CD4-positive, alpha-beta T cell treated with Interleukin-17A for 4 hours (primary cell): ENCODE measurements at places on chromosomes 6 and 20.

GRCh38 chr6:132410830-132411229 lies 9.6 kb upstream of the MOXD1 start:
- DNase-seq, result no peak

DNA sequence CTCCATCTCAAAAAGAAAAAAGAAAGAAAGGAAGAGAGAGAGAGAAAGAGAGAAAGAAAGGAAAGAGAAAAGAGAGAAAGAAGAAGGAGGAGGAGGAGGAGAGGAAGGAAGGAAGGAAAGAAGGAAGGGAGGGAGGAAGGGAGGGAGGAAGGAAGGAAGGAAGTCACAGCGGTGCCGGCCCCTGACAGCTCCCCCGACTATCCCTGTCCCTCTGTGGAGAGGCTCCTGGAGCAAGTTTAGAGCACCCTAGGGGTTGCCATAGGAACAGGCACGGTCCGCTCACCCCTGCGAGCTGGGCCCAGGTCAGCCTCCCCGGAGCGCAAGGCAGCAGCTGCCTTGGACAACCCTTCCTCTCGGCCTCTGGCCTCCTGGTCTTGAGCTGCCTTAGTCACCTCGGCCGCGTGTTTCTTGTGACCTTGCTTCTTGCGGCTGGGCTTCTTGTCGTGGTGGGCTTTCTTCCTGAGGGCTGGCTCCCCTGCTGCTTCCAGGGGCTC lies 6.8 kb downstream of the BNIP5 start:
- DNase-seq, result no peak

- DNase-seq, result no peak
Observed at GRCh38 chr6:62808565-62809293, 402.5 kb upstream of the FKBP1C start.

- no peak for DNase-seq
Observed at GRCh38 chr20:3545401-3545925, 74.6 kb downstream of the ATRN start.

- no peak for DNase-seq
Observed at GRCh38 chr20:36493801-36494114, 47.6 kb upstream of the MYL9 start.

GRCh38 chr6:21560249-21560648 lies 33.3 kb upstream of the SOX4 start:
- DNase-seq, result no peak

DNA sequence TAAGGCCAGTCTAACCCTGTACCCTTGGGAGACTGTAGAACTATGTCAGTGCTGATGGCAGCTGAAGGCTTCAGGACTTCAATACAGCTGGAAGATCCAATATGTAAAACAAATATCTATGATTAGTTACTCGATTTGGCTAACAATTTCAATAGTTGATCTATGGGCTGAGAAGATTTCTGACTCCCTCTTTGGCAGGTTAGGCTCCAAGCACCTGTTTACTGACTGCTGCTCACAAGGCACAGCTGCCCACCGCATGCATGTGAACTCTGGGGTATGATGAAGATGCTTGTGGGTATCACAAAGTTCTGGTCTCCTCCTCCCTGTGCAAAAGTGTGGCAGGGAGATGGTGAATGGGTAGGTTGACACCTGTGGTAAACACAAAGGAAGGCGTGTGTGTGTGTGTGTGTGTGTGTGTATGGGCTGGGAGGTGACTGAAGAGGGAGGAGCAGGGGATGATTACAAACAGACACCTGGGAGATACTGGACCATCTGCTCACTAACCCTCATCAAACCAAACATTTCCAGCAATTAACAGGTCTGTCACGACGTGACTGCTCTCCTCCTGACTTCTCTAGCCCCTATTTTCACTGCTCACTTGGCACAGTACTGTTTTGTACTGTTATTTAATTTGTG lies 18.1 kb downstream of the ELMO2 start:
- DNase-seq, result no peak

GRCh38 chr6:32075781-32076180 lies 33.4 kb downstream of the TNXB start:
- no peak for DNase-seq

GRCh38 chr6:37244430-37245310 lies 12.9 kb upstream of the TBC1D22B start:
- no peak for DNase-seq

GRCh38 chr6:128519132-128519930 lies 1.1 kb downstream of the PTPRK start:
- peak; percentile 33 for DNase-seq

DNA sequence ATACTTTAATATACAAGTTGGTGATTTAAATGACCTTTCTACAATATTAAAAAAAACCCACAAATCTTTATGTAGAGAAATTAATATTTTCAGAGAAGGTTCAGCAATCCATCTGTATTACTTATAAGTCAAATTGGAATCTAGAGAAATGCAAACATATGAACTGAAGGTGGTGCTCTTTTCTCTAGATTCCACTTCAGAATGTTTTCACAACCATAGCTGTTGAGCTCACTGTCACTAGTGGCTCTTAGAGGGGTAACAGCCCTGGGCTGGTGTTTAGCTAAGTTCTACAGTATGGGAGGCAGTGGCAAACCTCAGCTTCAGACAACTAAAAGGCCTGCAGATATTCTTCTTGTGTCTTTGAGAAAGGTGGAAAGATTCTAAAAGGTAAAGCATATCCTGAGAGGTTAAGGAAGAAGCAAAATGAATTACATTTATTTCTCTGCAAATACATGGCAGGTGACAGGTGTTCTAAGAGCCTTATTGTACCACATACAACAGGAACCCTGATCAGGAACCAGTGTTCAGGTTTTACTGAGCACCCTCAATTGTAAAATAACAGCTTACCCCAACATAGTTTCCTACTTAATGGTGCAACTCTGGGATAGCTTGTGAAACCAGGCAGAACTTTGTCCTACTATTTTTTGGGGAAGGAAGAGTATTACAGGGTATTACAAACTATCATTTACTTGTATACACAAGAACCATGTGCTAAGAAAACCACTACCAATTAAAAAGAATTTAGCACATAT lies 56.6 kb upstream of the SAMHD1 start:
- DNase-seq, result peak; percentile 48

DNA sequence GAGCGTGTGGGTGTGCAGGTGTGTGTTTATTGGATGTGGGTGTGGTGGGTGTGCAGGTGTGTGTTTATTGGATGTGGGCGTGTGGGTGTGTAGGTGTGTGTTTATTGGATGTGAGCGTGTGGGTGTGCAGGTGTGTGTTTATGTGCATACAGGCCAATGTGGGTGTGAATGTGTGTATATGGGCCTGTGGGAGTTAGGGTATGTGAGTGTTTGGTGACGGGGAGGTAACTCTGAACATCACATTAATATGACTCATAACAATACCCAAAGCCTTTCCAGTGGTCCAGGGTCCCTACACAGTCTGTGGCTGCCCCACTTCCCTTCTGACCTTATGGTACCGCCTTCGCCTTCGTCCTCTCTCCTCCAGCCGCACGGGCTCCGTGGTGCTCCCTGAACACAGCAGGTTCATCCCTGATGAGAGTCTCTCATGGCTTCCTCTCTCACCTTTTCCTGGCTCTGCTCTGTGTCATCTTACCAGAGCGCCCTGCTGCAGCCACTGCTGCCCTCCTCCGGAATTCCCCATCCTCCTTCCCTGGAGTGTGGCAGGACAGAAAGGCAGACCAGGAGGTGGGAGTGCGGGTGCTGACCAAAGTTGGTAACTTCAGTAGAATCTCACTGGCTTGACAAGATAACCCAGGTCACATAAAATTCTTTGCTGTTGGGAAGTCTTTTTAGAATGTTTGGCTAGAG lies 80.0 kb downstream of the SLC2A10 start:
- DNase-seq, result no peak

DNA sequence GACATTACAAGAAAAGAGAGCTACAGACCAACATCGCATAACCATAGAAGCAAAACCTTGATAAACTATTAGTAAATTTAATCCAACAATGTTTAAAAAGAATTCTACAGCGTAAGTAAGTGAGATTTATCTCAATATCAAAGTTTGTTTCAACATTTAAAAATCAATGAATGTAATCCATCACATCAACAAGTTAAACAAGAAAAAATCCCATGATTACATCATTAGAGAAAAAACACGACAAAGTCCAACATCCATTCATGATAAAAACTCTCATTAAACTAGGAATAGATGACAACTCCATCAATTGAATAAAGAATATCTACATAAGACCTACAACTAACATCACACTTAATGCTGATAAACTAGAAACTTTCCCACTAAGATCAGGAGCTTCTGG lies 239.0 kb upstream of the GGTLC1 start:
- DNase-seq, result no peak

DNA sequence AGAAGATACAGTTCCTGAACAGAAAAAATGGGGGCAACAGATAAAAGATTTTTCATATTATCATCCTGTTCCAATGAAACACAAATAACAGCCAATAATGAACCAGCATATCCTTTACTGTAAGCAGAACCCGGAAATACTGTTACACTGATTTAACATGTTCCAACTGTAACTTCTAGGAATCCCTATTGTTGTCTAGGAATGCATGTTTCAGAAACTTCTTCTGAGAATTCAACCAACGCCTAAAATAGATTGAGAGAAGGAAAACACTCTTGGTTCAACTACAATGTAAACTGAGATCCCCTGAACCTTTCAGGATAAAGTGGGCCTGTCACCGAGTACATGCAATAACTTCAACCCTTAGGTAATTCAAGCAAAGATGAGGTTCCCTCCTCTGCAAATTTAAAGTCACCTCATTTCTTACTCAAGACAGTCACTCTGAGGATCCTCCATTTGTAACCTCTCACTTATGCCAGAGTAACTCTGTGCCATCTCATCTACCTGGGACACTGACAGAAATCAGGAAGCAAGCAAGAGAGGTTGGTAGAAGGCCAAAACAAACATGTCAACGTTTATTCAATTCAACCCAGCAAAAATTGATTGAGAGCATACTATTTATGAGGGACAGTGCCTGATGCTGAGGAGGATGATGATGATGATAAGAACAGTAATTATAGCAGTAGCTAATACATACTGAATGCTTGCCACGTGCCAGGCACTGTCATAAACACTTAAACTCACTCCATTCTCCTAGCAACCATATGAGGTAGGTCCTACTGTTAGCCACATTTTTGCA lies 14.1 kb downstream of the UBE3D start:
- DNase-seq, result no peak

GRCh38 chr6:167573461-167574215 lies 248.8 kb downstream of the TTLL2 start:
- DNase-seq, result no peak

DNA sequence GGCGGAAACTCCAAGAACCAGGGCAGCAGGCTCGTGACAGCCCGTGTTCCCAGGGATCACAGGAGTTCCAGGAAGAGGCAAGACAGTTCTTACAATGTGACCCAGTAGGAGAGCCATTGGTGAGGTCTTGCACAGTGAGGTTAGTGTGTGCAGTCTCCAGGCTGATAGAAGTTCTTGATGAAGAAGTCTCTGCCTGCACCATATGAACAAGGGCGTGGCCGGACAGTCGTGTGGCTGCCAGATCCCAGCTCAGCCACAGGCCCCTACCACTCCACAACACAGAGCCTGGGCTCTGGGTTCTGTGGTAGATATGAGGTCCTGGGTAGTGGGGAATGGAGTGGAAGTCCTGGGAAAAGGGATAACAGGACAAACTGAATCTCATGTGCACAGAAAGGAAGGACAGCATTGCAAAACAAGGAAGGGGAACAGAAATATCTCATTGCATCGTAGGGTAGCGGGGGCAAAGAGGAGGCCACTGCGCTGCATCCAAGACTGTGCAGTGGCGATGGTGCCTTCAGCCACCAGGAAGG lies 65.2 kb downstream of the STX11 start:
- peak; percentile 49 for DNase-seq

DNA sequence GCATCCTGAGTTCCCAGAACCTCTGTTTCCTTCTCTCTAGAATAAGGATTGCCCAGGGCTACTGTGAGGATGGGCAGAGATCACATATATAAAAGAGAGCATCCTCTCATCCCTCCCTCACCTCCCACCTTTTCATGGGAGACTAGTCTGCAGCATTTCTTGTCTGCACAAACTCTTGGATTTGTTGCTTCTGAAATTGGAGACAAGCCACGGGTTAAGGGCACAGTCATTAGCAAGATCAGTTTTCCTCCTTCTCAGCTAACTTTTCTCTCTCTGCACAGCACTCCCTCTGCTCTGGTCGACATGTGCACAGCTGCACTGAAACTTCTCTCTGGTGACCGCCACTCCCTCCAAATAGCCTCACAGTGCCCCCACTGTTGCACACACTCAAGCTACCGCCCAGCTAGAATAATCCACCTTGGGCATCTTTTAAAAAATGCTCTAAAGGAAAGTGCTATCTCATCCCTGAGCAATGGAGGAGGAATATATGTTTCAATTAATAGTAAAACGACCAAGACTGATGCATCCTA lies 50.9 kb upstream of the DUSP22 start:
- DNase-seq, result no peak

GRCh38 chr20:44031781-44032582 lies 117.3 kb downstream of the TOX2 start:
- no peak for DNase-seq

GRCh38 chr20:31903627-31904386 lies 33.4 kb downstream of the TTLL9 start:
- no peak for DNase-seq

- no peak for DNase-seq
Observed at GRCh38 chr20:60306551-60306950, 348.3 kb downstream of the CDH26 start.

DNA sequence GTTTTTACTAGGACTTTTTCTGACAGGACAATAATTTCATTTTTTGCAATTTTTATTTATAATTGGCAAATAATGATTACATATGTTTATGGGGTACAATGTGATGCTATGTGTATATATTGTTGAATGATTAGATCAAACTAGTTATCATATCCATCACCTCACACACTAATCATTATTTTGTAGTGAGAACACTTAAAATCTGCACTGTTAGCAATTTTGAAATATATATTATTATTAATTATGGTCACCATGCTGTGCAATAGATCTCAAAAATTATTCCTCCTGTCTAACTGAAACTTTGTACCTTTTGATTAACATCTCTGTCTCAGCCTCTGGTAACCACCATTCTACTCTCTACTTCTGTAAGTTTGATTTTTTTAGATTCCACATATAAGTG lies 378.7 kb downstream of the PLCB1 start:
- DNase-seq, result no peak

GRCh38 chr6:106820412-106820852 lies 154.1 kb downstream of the CD24 start:
- no peak for DNase-seq

- DNase-seq, result no peak
Observed at GRCh38 chr6:11253594-11253993, 21.1 kb upstream of the NEDD9 start.

- no peak for DNase-seq
Observed at GRCh38 chr20:50537546-50538201, 27.5 kb downstream of the PTPN1 start.
